Karpas-422 (cell line): ENCODE measurements at places on chromosomes 2 and 18. TPM values are rescaled to one million over a fixed set of nuclear protein-coding genes. Genes with fewer than 3 reads are reported as not detected.

SEPTIN10 gene
- total RNA-seq: not detected in 2 replicates

LHCGR gene
- total RNA-seq: not detected in 2 replicates

DNA sequence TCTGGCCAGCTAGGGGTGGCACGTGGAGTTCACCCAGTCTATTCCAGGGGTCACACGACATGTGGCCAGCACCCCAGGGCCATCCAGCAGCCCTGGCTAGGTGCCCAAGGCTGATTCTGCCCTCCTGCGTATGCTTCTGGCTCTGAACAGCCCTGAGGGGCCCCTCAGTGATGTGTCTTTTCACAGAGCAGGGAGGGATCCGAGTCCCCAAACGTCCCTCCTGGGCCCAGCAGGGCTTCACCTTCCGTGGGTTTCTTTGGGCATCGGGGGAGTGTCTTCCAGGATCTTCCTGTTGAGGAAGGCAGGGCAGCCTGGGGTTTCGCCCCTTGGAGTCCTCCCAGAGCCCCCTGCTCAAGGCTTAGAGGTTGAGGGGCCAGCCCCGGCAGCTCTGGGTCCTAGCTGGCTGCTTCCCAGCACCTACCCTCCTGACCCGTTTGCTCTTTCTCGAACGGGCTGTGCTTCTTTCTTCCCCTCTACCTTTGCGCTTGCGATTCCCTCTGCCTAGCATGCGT is 165.9 kb downstream of the DYSF start:
- DNase-seq: no peak

DNA sequence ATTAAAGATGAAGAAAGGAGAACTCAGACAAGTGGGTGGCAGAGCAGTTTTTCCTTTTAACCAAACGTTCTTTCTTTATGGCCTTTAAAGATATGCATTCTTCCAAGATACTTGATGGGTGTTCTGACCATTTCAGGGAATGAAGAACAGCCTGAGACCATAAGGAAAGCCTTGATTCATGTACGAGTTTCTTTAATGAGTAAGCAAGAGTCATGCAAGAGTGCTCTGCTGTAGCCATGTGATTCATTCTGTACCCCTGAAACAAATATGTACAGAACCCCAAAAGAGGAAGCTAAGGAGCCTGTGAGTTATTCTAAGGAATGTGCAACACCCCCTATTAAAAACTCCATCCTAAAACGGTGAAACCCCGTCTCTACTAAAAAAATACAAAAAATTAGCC is 372.8 kb downstream of the MTX2 start:
- peak; percentile 74 for DNase-seq

DNA sequence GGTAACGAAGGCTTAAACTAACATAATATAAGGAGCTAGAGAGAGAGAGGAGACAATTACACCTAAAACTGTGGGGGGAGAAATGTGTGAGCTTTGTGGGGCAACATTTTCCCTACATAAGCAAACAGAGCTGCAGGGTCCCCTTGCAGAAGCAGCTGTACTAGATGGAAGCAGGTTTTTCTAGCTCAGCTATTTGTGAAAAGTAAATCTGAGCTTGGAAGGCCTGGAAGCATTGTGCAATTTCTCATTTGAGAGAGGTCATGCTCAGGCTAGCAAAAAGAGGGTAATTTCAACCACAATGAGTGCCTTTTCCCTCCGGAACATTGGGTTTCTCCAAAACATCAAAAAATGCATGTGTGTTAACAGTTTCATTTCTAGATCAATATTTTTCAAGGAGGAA is 130.0 kb downstream of the ARL4C start:
- DNase-seq: no peak

DNA sequence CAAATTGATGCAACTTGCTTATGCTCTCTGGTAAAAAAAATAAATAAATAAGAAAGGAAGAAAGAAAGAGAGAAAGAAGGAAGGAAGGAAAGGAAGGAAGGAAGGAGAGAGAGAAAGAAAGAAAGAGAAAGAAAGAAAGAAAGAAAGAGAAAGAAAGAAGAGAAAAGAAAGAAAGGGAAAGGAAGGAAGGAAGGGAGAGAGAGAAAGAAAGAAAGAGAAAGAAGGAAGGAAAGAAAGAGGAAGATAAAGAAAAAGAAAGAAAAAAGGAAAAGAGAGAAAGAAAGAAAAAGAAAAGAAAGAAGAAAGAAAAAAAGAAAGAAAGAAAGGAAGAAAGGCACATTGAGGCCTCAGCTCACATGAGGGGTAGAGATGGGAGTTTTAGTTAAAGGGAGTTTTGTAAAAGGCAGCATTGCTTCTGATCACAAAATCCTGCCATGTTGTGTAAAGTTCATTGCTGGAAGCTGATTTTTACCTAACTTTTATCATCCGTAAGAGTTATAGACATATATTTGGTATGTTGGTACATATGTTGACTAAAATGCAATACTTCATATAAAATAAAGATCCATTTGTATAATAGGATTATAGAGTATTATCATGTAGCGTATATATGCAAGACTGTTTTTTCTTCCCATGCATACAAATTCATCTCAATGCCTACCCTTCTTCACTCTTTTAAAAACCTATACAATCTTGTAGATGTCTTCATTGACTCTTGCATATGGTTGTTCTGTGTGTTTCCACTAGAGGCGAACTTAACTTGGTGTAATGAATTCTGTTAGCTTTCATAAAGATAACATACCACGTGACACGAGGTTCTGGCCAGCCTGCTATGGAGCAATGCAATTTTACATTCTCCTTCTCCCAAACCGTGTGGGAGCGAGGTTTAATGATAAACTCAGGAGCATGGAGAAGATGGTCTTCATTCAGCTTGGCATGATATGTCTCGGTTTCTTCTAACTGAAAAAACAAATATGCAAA is 32.8 kb downstream of the MYOM1 start:
- peak; percentile 65 for DNase-seq

- no peak for DNase-seq
Measured at GRCh38 chr2:236581546-236581945, 11.9 kb downstream of the ACKR3 start.
